ENCODE measurements at places on chromosomes 2 and 18.

- DNase-seq, result no peak
These were observed 517.5 kb downstream of the STK39 start for GRCh38 chr2:167729911-167730310.

DNA sequence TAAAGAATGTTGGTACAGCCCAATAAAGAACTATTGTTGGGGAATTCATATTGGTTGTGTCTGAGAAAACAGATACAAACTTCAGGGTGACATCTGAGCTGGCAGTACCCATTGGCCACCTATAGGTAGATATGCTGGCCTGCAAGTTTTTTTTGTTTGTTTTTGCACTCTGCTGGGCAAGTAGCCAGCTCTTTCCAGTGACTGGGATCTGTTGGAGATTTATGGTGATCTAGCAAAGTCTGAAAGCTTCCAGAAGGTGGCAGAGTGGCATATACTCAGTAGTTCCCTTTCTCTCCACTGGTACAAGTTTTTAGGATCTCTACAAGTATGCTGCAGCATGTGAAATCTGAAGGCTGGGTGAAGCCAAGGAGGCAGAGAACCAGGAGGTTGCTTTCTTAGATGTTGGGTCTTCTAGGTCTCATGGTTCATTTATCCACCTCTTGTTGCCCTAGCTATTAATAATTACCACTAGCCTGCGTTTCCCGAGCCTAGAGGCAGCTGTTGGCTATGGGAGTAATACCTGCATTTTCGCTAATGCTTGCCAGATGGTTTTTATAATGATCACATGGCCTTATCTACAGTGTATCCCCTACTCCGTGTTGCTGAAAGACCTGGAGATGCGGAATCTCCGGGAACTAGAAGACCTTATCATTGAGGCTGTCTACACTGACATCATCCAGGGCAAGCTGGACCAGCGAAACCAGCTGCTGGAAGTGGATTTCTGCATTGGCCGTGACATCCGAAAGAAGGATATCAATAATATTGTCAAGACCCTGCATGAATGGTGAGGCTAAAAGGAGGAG is 9.5 kb downstream of the COPS7B start:
- no peak for DNase-seq

DNA sequence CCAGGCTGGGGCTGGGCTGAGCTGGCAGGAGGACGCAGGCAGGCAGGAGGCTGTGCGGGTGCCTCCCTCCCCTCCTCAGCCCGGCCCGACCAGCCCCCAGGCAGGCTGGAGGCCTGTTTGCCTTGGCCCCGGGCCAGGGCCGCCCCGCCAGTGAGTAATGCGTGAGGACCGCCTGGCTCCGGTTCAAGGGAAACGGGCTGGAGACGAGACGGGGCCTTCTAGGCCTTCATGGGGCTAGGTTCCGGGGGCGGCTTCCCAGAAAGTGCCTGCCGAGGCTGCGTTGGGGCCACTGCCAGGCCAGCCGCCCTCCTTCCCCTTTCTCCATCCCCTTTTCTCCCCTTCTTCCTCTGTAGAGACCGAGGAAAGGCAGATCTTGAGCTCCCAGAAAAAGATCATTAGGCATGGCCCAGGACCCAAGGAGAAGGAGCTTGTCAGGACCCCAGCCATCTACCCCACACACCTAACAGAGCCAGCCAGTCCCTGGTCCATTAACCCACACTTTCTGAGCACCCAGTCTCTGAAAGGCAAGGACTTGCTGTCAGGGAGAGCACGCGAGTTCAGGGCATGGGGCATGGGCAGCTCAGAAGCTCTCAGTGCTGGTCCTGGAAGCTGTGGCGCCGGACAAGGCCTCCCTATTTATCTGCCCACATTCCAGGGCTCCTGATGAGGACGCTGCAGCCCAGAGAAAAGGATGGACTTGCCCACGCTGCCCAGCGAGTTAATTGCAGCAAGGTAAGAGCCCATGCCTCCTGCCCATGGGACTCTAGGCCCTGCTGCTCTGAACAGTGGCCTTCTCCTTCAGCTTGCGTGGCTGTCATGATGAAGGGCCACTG is 48.5 kb downstream of the SMAD7 start:
- no peak for DNase-seq

- DNase-seq, result no peak
These were observed 292.0 kb downstream of the ZNF804A start for GRCh38 chr2:184890311-184890710.

- no peak for DNase-seq
These were observed 607.6 kb downstream of the LRP1B start for GRCh38 chr2:141523199-141523598.

GRCh38 chr18:13229001-13229671 is 10.6 kb downstream of the LDLRAD4 start:
- DNase-seq, result no peak

- no peak for DNase-seq
These were observed 226.9 kb upstream of the TNP1 start for GRCh38 chr2:217086718-217087117.

DNA sequence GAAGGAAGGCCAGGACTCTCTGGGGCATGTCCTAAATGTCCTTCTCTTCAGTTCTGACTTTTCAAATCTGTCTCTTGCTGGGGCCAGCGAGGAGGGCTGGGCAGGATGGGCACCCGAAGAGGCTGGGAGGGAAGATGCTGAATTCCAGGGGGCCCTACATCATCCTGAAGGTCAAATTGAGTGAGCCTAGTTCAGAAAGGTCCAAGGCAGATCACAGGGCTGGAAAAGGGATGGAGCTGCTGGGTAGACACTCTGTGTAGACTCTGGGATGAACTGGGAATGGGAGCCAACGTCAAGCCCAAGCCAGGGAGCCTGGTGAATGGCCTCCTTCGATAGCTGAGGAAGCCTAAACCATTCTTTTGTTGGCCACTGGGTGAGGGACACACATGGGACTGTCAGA is 133.1 kb downstream of the MYCN start:
- DNase-seq, result no peak

- no peak for DNase-seq
These were observed 36.1 kb downstream of the MARCO start for GRCh38 chr2:118978064-118978463.

DNA sequence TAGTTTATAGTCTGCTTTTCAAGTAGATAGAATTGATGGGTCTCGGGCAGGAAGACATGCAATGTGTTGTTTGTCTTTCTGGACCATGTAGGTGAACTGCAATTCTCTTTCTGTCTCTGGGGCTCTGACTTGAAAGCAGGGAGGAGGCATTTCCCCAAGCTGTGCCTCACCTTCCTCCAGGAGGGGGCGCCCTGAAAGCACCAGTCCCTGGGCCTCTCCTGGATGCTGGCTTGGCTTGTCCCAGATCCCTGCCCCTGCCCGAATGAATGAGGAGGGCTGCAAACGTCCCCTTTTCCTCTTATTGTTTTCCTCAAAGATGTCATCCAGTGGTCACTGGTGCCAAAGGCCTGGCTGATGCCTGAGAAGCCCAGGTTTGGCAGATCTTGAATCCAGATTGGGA is 270.6 kb downstream of the CELF4 start:
- DNase-seq, result no peak

DNA sequence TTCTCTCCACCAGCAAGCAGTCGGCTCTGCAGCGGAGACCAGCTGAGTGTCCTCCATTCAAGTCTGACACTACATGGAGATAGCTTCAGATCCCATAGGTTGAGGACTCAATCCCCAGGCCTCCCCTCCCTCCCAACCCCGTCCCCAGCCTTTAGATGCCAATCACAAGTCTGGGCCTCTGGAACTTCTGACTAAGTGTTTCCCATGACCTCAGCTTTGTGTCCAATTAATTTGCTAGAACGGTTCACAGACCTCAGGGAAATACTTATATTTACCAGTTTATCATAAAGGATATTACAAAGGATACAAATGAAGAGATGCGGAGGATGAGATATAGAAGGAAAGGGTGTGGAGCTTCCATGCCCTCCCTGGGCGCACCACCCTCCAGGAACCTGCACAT is 77.4 kb downstream of the MERTK start:
- DNase-seq, result no peak

GRCh38 chr2:43524177-43524965 is 71.5 kb downstream of the THADA start:
- DNase-seq, result no peak

GRCh38 chr2:112985090-112985489 is 7.3 kb downstream of the IL36G start:
- no peak for DNase-seq

- no peak for DNase-seq
These were observed 165.2 kb downstream of the DYSF start for GRCh38 chr2:71618327-71619113.

DNA sequence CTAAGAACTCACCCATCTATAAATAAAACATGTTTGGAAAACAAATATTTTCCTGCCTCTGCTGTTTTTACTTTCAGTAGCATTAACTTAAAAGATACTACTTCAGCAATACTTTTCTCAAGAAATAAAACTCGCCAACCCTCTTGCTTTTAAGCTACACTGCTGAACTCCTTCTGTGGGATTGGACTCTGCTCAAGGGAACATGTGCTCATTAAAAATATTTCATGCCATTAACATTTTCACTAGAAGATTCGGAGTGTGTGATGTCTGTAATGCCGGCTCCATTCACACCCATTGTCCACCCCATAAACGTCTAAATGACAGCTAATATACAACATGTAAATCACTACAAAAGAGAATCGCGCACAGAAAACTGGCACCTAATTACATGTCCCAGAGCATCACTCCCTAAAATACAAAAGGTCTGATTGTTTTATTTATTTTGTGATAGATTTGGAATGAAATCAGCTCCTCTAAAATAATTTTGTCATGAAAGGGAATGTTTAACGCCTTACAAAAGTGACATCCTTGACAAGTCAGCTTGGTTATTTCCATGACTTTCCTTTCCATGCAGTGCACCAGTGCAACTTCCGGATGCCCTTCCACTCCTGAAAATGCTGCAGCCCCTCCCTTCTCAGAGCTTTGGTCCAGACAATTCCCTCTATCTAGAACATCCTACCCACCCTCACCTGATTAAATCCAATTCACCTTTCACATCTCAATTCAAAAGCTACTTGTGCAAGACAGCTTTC is 73.1 kb downstream of the ANKRD44 start:
- no peak for DNase-seq

DNA sequence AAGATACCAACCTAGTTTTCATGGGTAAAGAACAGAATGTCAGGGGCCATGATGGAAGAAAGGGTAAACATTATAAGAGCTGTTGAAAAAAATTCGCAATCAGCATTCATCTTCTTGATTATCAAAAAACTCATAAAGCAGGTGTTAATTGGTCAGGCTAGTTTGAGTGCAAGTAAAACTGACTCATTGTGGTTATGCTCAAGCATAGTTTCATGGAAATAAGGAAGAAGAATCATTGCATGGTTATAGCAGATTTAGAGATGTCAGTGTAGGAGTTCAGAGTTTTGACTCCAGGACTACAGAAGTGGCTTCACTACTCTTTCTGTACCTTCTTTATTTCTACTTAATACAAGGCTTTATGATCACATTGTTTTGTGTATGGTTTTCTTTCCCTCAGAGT is 26.9 kb upstream of the CDH19 start:
- no peak for DNase-seq

DNA sequence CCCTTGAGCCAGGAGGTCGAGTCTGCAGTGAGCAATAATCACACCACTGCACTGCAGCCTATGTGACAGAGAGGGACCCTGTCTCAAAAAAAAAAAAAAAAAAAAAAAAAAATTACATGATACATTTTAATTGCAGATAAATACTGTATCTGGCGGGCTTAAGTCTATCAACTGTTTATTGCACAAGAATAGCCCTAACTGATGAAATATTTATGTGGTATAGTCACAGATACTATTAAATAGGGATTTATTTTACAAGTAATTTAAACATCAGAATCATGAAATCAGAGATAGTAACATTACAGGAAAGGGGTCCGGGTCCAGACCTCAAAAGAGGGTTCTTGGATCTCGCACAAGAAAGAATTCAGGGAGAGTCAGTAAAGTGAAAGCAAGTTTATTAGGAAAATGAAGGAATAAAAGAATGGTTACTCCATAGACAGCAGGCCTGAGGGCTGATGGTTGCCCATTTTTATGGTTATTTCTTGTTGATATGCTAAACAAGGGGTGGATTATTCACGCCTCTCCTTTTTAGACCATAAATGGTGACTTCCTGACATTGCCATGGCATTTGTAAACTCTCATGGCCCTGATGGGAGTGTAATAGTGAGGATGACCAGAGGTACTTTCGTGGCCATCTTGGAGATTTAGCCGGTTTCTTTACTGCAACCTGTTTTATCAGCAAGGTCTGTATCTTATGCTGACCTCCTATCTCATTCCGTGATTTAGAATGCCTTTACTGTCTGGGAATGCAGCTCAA is 166.6 kb downstream of the PMAIP1 start:
- no peak for DNase-seq

DNA sequence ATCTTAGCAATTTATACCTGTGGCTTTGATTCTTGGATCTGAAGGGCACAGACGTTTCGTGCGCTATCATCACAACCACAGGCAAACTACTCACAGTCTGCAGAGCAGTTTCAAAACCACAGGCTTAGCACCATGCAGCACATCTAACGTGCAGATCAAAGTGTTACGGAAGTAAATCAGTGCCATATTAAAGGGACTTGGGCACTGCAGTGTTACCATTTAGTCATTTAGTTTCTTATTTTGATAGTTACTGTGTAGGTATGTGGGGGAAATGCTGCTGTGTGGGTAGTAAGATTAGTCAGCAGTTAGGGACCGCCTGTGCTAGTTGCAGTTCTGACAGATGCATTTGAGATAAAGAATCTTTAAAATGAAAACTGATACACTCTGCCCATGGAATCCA is 384.0 kb downstream of the NBAS start:
- DNase-seq, result peak; percentile 77

DNA sequence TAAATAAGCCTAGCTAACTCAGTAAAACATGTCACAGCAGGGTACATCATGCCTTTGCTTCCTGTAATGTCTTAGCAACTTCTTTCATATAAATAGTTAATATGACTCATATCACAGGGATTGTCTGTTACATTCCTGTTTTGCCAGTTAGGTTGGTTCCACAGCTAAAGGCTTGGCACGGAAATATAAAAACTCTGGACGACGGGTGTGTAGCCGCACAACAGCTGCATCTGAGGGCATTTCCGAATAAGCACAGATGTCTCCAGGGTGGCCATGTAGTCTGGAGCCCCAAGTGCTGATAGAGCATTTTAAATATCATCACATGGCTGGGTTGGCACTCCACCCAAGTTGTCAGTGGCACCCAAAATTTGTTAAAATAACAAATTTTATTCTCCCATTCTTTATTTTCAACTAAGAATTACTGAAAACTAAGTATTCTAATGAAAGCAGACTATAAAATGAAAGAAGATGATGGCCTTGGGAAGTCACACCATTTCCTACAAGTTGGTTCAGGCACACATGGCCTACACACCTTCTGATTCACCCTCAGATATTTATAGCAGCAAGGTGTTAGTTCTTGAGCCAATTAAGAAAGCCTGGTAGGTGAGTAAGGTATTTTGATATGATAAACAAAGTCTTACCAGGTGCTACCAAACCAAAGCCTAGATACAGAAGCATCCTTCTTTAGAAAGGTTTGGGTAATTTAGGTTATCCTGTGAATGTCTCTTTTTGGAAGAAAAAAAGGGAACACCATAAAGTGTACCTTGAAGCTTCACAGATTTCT is 61.8 kb upstream of the STK17B start:
- no peak for DNase-seq

DNA sequence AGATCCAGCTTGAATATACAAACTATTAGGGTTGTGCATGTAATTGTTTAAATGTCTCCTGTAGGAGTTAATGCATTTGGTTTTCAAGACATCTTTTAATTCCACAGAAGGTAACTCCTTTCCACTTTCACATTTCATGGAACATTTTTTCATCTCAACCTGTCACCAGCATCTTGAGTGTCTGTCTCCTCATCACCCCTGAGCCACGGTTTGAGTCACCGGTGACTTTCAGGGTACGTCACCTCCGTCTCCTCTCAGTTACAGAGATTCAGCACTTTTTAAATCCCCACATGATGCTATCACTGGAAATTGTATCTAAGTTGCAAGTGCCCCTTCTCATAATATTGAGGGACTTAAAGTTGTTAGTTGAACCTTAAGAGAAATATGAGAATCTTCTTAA is 25.3 kb downstream of the GPR55 start:
- no peak for DNase-seq
